D341Med (cell line): ENCODE measurements at places on chromosomes 16 and 17.

- no peak for DNase-seq
These were observed 47.1 kb downstream of the WSB1 start for GRCh38 chr17:27341041-27341471.

- DNase-seq = no peak
These were observed 151.7 kb downstream of the RBFOX3 start for GRCh38 chr17:79459003-79459655.

DNA sequence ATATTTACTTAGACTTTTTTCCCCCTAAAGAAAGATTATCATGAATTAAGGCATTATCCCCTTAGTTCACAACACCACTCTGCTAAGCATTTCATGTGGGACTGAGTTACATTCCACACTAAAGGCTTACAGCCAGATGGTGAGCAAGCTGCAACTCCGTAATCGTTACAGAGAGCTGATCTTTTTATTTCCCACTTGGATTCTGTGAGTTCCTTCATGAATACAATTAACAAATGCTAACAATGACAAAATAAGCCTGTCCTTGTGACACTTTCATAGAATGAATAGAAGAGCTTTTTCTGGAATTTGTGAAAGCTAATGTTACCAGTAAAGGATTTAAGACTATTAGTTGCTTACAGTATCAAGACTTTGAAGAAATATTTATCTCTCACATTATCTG lies 8.7 kb downstream of the OGFOD1 start:
- DNase-seq = peak; percentile 61

DNA sequence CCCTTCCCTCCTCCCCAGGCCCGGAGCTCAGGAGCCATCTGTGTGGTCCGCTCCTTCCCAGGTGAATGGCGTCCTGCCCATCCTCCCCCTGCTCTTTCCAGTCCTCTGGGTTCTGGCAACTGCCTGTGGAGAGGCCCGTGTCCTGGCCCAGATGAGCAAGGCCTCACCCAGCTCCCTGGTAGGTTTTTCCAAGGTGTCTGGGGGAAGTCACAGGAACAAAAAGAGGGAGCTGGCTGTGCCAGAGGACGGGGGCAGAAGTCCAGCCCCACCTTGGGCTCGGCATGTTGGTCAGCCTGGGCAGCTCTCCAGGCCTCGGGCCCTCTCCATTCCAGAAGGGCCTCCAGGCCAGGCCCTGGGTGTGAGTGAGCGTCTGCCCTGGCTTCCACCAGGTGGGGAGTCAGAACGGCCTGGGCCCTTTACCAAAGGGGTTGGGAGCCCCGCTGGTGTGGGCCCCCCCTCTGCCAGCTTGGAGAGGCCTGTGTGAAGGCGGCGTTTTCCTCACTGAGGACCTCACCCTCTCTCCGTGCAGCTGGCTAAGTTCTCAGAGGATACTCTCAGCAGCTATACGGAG lies 25.1 kb downstream of the CASKIN2 start:
- no peak for DNase-seq

GRCh38 chr17:69143151-69143550 lies 1.5 kb upstream of the ABCA6 start:
- no peak for DNase-seq

GRCh38 chr16:2919511-2920255 lies 8.0 kb downstream of the FLYWCH1 start:
- peak; percentile 72 for DNase-seq
